Ammon's horn (tissue), 1 donor: ENCODE measurements at places on chromosomes 3 and 15.

DNA sequence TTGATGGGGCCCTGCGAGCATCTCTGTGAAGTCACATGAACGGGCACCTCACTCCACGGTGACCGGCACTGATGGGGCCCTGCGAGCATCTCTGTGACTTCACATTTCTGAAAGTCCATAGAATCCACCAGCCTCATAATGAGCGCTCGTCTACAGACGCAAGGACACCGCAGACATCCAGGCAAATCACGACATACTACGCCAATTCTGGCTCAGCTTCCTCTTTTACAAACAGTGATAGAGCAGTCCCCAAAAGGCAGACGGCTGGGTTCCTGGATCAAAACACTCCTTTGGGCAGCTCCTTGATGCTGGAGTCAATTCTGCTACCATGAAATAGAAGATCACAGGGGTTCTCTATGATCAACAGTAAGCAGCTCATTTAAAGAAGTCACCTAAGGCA is 125.4 kb downstream of the XXYLT1 start:
- DNase-seq: no peak

DNA sequence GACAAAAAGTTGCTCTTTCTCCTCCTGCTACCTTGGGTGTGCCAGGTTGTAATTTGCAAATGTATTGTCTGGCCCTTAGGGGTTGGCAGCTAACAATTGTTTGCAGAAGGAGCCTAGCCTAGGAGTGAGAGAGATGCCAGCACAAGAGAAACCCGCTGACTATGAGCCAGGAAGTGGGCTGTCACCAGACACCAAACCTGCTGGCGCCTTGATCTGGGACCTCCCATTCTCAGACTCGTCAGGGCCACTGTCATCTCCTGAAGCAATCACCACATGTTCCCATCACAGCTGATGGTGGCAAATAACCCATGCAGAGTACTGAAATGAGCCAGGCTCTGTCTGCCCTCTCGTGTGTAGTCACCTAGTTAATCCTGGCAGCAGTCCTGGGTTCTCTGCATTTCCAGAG is 406.4 kb upstream of the NPAP1 start:
- no peak for DNase-seq

DNA sequence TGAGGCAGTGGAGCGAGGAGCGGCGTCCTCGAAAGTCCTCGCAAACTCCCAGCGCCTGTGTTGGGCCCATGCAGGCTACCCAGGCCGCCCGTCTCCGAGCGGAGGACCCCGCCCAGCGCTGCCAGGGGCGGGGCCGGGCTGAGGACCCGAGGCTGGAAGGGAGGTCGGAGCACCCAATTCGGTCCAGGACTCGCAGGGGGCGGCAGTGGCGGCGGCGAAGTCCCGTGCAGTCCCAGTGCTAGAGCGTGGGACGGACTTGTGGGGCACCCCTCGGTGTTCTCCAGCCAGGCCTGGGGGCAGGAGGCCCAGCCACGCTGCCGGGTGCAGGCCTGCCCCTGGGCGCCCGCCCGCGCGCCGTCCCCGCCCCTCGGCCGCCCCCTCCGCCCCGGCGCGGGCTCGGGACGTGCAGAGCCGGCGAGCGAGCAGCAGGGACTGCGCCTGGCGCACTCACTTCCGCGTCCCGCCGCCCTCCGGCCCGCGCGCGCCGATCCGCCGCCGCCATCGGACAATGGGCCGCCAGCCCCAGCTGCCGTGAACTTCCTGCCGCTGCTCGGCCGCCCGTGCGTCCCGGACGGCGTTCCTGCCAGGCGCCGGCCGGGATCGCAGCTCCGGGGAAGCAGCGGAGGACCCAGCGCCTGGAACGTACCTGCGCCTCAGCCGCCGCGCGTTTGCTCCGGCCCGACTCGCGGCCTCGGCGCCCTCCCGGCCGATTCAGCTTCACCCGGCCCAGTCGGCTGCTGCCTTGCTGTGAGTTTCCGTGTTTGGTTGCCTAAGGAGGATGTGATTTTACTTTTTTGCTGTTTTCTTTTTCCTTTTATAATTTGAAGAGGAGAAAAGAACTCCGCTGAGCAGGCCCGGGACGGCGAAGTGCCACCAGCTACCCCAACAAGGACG is 596 bp upstream of the LIMD1 start:
- DNase-seq: peak; percentile 67

DNA sequence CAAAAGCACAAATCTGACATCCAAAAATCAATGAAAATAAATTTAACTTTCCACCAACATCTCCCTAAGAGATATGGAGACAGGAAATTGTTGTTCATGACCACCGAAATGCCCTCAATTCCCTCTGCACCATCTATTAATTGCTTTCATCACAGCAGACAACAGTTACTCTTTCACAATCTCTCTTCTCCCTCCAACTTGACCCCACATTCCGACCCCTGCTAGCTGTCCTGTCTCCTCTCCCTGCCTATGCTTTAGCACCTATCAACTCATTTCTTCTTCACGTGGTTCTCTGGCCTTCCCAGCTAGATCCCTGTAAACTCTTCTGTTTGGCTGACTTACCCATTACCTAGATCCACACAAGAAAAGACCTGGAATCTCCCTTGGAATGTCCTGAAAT is 173.9 kb upstream of the ADAMTS9 start:
- DNase-seq: no peak

DNA sequence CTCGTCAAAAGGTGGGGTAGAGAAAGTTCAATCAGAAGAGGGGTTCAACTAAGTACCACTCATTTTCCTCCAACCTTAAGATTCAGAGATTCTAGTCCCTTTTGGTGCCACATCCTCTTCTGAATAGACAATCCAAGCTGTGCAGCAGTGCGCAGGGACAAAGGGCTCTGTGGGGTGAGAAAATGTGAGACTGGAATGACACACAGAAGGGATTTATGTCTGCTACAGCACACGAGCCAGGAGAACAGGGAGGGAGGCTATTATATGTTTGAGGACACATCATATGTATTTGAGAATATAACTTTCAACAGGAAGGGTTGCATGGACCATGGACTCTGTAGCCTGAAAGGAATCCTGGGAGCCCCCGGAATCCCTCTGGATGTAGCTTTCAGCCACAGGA is 33.0 kb downstream of the LSM3 start:
- no peak for DNase-seq

GRCh38 chr3:144301863-144302262 is 330.2 kb downstream of the DIPK2A start:
- DNase-seq: no peak

DNA sequence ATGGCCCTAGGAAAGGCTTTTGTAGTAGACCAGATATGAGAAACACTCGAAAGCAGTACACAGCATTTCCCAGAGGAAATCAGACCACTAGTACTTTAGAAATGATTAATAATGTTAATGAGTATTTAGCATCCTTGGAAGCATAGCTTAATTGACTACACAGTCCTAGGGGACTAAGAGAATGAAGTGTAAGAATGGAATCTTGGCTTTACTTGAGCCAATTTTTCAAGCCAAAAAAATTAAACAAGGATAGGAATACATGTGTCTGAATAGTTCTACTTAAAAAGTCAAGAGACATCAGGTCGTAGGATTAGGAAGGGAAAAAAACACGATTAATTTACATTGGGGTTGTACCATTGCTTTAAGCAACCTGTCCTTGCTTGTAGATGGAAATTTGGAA is 38.2 kb downstream of the DPPA2 start:
- no peak for DNase-seq
